Central memory CD8-positive, alpha-beta T cell (primary cell): ENCODE measurements at places on chromosomes 5 and 9.

DNA sequence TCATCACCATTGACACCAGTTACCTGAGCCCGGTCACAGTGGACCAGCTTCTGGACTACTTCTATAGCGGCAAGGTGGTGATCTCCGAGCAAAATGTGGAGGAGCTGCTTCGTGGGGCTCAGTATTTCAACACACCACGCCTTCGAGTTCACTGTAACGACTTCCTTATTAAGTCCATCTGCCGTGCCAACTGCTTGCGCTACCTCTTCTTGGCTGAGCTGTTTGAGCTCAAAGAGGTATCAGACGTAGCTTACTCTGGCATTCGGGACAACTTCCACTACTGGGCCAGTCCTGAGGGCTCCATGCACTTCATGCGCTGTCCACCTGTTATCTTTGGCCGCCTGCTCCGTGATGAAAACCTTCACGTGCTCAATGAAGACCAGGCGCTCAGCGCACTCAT is 520 bp downstream of the CCIN start:
- peaks cover 2% of the 10 kb centered on the region for H3K36me3 ChIP-seq
- H3K4me1 ChIP-seq, result peaks cover 10% of the 10 kb centered on the region
- peaks cover under 1% of the 10 kb centered on the region for H3K27me3 ChIP-seq

- H3K27me3 ChIP-seq, result peaks cover 3% of the 10 kb centered on the region
- no peaks in the 10 kb centered on the region for H3K4me1 ChIP-seq
Observed at GRCh38 chr5:95881833-95882232, 59.3 kb upstream of the GLRX start.

GRCh38 chr9:136081826-136082495 is 13.1 kb downstream of the NACC2 start:
- H3K27ac ChIP-seq, result no peak overlapping the region
- peaks cover 2% of the 10 kb centered on the region for H3K36me3 ChIP-seq
- H3K4me1 ChIP-seq, result peaks cover 31% of the 10 kb centered on the region
- no peak for DNase-seq

GRCh38 chr5:33824516-33825195 is 67.1 kb downstream of the ADAMTS12 start:
- H3K27me3 ChIP-seq, result peaks cover 30% of the 10 kb centered on the region
- H3K4me3 ChIP-seq, result no peak overlapping the region
- H3K4me1 ChIP-seq, result no peaks in the 10 kb centered on the region
- H3K36me3 ChIP-seq, result peaks cover 1% of the 10 kb centered on the region

GRCh38 chr5:94508461-94509148 is 109.8 kb downstream of the KIAA0825 start:
- H3K27me3 ChIP-seq, result no peaks in the 10 kb centered on the region
- H3K27ac ChIP-seq, result no peak overlapping the region
- H3K4me1 ChIP-seq, result no peaks in the 10 kb centered on the region

DNA sequence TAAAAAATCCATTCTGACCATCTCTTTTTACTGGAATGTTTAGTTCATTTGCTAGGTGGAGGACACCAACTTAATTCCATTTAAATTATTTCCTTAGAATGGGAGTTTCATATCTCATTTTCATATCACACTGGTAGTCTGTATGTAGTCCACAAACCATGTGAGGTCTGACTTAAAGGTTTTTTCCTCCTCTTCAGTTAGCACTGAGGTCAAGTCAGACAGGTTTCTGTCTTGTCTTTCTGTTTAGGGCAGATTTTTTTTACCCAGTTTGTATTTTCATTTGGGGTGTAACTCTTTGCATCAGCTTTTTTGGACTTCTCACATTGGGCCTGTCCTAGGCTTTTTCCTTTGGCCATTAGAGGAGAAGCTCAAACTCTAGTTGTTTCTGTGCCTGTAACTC is 75.3 kb downstream of the RANBP17 start:
- H3K4me1 ChIP-seq, result no peaks in the 10 kb centered on the region
- H3K4me3 ChIP-seq, result no peak overlapping the region
- H3K27me3 ChIP-seq, result no peaks in the 10 kb centered on the region
- peaks cover 3% of the 10 kb centered on the region for H3K36me3 ChIP-seq

DNA sequence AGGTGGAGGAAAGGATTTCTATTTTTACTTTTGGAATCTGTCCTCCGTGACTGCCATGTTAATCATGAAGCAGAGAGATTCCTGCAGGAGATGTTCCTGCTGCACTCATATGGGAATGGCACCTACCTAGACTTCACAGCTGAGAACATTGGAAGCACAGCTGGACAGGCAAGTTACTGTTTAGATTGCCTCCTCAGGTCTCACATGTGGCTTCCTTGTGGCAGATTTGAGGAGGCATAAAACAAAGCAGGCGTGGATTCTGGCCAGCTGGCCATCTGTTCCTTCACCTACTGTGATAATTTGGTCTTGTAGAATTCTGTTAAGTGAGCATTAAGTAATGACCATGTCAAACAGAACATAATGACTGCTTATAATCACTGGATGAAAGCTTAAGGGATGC is 193.4 kb downstream of the EDIL3 start:
- no peak overlapping the region for H3K27ac ChIP-seq
- DNase-seq, result no peak
- H3K4me1 ChIP-seq, result no peaks in the 10 kb centered on the region
- no peak overlapping the region for H3K4me3 ChIP-seq

DNA sequence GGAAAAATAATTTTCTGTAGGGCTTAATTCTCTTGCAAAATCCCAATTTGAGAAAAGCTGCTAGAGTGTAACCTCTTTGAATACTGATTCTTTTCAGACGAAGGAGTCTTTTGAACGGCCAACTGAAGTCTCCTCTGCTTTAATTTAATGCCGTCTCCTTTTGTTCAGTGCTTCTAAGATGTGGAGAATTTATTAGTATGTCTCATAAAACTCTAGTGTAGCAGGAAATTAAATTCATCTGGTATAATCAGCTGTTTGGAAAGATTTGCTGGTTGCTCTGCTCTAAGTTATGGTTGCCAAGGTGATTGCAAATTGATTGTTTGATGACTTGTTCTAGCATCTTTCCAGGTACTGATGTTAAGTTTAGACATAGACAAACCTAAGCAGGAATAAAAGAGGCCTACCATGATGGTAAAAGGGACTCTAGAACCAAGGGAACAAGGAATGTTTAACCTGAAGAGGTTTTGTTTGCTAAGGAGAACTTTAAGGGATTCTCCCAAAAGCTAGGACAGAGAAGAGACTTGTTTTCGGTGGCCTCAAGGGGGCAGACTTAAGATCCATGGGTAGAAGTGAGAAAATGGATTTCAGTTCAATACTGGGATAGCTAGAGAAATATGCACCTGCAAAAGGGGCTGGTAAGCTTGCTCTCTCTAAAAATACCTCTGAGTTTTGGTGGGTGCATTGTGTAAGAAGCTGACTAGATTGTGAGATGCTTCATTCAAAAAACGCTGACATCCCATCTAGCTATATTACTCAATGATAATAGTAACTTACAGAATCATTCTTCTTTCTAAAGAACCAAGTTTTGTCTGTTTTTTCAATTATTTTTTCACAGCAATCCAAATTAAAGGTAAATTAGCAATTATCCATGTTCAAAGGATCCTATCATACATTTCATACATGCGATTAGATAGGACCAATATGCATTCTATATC is 5.7 kb upstream of the ADRB2 start:
- H3K4me1 ChIP-seq, result peaks cover 11% of the 10 kb centered on the region
- no peak for DNase-seq
- H3K36me3 ChIP-seq, result peaks cover 4% of the 10 kb centered on the region

DNA sequence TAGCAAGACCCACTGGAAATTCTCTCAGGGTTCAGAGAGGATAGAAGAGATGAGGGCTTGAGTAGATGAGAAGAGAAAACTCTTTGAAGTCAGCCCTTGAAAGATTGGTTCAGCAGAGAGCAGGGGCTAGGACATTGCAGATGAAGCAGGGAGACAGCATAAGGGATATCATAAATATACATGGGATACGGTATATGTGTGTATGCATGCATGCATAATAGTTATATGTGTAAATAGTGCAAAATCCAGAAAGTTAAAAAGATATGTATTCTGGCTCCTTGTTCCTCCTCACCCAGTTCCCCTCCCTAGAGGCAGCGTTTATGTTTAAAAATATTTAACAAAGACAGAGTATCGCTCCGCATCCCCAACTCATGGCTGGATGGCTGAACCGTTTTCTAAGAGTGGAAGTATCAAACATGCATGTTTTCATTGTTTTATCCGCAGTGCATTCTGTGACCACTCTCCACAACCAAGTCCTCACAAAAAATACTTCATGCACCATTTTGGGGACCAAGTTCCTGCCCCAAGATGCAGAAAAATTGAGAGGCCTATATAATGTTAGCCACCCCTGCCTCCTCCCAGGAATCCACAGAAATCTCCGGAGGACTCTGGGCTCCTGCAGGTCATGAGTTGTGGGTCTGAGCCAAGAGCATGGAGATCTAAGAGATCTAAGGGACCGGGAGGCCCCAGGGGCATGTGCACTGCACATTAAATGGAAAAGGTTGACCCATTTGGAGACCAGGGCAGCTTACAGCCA is 119.5 kb downstream of the MTX3 start:
- peaks cover 60% of the 10 kb centered on the region for H3K27me3 ChIP-seq
- H3K27ac ChIP-seq, result no peak overlapping the region
- no peak for DNase-seq
- H3K36me3 ChIP-seq, result no peaks in the 10 kb centered on the region

DNA sequence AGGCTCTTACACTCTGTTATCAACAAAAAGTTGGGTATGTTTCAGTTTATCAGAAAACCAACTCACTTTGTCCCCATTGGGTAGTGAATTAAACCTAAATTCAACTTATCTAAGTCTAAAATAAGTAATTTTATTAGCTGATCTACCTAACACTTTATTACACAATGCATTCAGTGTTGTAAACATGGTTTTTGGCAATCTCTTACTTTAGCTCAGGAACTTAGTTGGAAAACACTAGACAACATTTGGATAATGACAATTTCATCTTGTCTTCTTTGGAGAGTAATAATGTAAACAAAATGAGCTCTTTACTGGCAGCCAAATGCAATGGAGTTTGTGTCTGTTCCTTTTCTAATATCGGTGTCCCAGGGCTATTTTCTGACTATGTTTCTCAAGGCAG is 33.0 kb downstream of the FGF10 start:
- H3K27me3 ChIP-seq, result no peaks in the 10 kb centered on the region
- H3K4me1 ChIP-seq, result no peaks in the 10 kb centered on the region
- no peak overlapping the region for H3K27ac ChIP-seq
- no peak overlapping the region for H3K4me3 ChIP-seq

GRCh38 chr9:137619240-137620047 is 639 bp downstream of the EHMT1 start:
- H3K4me1 ChIP-seq, result peaks cover 29% of the 10 kb centered on the region
- H3K27ac ChIP-seq, result peak overlapping the region; percentile 63
- peaks cover 28% of the 10 kb centered on the region for H3K36me3 ChIP-seq
